ENCODE measurements at places on chromosomes 12 and 14.

DNA sequence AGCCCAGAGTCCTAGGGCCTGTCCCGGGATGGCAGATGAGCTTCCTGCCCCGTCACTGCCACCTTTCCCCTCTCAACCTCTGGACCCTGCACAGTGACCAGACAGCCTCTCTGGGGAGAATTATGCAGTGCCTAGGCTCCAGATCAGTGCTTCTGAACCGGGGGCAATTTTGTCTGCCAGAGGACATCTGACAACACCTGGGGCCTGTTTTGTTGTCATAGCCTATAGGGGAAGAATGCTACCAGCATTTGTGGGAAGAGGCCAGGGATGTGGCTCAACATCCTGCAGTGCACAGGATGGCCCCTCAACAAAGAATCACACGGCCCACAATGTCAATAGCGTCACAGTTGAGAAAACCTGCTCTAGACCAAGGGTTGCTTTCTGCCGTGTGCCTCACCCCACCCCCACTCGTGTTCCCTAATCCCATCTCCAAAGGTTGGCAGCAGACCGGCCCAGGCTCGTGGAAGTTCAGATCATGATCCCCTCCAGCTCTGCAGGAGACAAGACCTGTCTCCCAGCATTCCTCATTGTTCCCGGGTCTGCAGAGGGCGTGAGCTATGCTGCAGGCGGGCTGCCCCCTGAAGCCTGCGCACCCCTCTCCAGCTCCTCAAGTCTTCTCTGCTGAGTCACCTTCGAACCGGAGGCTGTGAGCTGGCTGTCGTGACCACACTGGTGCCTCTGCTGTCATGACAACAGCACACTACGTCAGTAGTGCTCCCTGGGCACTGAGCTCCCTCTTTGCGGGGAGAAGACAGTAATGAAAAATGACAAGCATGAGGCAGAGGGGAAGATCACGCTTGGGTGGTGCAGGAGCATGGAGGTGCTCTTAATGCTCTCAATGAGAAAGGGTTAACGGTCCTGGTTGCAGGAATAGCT is 2.0 kb upstream of the GAPDH start:
- peak; percentile 43 for DNase-seq

GRCh38 chr14:55126034-55126433 is 3.0 kb upstream of the LGALS3 start:
- no peak for DNase-seq

GRCh38 chr14:27190296-27190695 is 592.5 kb upstream of the NOVA1 start:
- DNase-seq, result no peak

- DNase-seq, result no peak
Observed at GRCh38 chr12:10726945-10727344, 3.8 kb upstream of the YBX3 start.

DNA sequence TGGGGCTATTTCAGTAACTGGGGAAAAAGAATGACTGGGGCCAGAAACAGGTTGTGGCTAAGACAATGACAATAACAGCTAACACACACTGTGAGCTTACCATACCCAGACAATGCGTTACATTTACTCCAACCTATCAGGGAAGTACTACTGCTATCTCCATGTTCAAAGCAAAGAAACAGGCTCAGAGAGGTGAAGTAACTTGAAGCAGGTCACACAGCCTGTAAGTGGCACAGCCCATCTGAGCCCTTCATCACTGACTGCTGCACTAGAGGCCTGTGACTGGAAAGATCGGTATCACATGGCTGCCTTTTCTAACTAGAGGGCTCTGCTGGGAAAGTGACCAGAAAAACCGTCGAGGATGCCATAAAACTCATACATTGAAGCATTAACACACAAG is 7.9 kb downstream of the GCN1 start:
- no peak for DNase-seq

DNA sequence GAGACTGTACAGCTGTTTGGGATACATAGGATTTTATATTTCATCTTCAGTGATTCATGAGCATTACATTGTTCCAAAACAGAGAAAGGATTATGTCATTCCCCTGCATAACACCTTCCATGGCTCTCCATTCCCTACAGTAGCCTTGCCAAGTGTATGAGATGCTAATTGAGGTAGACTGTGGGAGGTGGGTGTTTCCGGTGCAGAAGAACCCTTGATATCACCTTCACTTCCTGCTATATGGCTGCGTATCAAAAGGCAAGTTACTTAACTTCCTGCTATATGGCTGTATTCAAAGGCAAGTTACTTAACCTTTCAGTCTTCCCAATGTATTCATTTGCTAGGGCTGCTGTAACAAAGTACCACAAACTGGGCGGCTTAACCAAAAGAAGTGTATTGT is 11.2 kb downstream of the FAR2 start:
- DNase-seq, result no peak

DNA sequence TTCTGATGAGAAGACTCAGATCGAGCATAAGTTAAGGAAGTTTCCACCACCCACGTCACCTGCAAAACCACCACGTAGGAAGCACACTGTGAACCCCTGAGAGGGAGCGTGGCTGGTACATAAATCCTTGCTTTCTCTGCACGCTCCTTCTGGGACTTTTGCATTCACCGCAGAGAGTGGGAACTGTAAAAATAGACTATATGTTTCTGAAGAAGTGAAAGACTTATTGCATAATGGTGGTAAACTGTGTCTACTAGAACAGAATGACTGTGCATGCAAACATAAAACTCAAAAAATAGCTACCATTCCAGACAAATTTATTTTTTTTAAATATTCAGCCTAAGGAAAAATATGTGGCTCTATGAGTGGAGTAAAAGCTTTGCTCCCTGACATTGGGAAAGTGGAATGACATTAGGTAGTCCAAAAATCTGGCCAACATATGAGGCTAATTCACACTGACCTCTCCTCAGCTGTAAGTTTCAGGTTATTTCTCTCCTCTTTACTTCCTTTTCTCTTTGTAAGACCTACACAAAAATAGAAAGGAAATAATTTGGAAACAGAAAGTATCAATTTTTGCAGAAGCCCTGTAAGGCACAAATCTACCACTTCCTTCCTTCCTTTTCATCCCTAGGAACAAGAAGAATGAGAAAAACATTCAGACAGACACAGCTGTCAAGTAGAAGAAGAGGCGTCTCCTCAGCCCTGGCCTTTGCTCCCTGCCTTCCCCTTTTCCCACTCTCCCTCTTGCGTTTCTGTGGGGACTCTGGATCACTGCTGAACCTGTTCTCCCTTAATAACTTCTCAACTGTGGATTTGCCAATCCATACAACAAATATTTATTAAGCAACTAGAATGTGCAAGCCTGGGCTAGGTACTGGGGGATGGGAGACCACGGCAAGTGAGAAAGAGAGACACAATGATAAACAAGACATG is 264.3 kb upstream of the FOXN3 start:
- DNase-seq, result no peak

DNA sequence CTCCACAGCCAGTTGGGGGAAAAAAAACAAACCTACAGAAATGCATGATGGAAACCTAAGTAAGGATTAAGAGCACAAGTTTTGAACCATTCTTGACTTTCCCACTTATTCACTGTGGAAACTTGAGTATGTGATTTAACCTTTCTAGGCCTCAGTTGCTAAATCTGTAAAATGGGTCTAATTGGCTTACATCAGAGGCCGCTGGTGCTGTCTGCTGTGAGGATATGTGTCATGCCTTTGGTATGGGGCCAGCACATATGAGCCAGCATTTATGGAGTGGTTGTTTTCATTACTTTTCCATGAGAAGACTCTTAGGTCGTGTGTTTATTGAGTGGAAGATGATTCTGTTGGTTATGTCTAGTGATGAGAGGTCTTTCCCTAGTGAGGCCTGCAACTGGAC is 102.4 kb downstream of the ESR2 start:
- no peak for DNase-seq

- DNase-seq, result no peak
Observed at GRCh38 chr12:124006085-124006845, 33.2 kb downstream of the ZNF664 start.

DNA sequence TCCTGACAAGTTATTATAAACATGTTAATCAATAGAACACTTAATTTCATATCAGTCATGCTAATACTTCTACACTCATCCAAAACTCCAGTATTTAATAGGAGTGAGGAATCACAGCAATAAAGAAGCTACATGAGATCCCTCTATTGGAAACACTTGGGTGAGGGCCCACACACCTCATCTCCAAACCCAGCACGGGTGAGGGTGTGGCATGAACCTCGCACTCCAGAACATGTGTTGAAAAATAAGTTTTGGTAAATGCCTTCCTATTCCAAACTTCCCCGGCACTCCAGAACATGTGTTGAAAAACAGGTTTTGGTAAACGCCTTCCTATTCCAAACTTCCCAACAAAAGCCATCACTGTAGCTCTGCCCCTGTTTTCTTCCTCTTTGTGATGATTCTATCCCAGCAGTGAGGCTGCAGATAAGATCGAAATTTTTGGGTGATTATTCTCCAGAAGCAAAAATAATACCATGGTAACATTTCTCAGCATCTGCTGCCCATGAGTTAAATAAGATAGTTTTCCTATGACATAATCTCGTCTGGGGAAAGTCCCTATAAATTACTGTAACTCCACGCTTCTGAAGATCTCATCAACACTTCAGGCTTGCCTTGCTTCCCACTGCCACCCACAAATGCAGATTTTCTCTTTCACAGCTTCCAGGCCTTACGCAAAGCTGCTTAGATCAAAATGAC is 24.4 kb upstream of the PTPRB start:
- DNase-seq, result no peak

DNA sequence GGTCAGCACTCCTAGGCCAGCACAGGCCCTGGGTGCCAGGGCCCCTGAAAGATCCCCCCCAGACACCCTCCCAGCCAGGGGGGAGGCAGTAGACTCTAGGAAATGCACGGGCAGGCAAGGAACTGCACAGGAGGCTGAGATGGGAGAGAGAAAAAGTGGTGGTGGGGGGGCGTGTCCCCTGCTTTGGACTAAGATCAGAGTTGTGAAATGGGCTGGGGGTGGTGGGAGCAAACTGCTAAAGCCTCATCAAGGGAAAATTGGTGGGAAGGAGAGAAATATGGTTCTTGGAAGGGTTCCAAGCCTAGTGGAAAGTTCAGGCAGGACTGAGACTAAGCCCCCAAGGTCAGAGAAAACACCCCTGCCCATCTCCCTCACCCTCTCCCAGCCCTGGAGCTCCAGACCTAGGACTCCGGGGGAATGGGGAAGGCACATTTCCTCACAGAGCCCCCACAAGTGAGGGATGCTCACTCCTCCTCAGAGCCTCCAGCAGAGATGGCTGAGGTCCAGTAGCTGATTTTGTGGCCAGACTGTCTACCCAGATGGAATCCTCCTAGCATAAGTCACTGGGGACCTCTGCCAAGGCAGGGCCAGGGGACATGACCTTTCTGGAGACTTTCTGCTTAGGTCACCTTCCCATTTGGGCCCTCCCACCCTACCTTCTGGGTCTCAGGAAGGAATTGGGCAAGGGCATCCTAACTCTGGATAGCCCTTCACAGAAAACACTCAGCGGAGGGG is 29.8 kb downstream of the FIGNL2 start:
- DNase-seq, result no peak

DNA sequence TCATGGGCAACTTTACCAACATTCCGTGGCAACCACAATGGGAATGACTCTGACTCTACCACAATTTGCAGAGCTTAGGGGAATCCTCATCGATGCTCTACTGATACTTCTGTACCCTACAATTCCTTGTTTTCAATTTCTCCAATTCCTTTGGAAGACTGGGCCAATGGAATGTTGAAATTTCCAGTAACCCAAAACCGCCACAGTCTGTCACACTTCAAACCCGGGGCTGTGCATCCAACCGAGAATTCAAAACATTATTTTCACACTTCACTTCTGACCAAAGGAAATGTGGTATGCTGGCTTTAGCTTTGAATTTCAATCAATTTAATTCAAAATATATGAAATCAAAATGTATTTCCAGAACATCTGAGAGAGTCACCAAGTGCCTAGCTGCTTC is 951.4 kb downstream of the VRK1 start:
- no peak for DNase-seq

- no peak for DNase-seq
Observed at GRCh38 chr14:56002876-56003625, 115.2 kb upstream of the PELI2 start.

DNA sequence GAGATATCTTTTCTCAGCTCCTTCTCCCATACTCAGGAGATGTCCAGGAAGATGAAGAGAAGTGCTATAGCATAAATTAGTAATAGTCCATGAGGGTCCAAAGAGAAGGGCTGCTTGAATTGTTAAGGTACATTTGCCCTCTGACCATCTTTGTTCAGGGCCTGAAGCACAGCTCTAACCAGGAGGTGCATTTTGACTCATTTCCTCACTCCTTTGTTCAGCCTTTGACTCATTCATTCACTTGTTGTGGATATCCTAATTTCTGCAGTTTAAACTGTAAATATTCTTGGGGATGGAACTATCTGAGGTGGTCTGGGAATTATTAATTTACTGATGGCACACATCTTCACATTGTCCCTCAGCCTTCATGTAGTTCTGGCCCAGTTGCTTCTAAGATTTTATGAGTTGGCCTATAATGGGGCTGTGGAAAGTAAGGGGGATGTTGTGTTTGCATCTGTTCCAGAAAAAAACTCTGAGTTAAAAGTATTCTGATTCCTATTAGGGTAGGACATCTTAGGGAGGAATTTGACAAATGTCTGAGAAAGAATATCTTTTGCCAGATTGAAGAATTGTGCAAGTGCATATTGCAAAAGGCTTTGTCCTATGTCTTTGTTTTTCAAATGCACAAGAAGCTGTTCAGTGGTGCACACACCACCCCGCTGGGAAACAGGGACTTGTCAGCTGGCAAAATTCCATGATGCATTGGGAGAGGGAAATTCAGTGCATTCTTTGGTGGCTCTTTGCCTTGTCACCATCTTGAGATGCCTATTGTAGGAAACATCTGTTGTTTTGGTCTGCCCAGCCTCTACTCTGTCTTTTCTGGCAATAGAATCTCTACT is 22.1 kb downstream of the SMOC1 start:
- DNase-seq, result no peak

- no peak for DNase-seq
Observed at GRCh38 chr12:59005193-59005955, 85.1 kb upstream of the LRIG3 start.

- no peak for DNase-seq
Observed at GRCh38 chr14:91346838-91347173, 70.8 kb downstream of the CCDC88C start.

DNA sequence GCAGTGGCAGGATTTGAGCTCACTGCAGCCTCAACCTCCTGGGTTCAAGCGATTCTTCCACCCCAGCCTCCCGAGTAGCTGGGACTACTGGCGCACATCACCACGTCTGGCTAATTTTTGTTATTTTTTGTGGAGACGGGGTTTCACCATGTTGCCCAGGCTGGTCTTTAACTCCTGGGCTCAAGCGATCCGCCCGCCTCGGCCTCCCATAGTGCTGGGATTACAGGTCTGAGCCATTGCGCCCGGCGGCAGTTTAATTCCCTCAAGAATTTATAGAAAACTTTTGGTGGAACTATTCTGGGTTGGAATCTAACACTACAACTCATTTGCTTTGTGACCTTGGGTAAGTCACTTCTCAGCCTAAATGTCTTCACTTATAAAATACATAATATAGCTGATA is 1.8 kb upstream of the SP1 start:
- no peak for DNase-seq

- DNase-seq, result no peak
Observed at GRCh38 chr12:10861366-10861765, 12.1 kb upstream of the PRR4 start.

GRCh38 chr12:28017126-28017872 is 44.8 kb upstream of the PTHLH start:
- DNase-seq, result no peak

Data from NCI-H1092 (cell line).